Gastroesophageal sphincter (tissue), 4 donors: ENCODE measurements at places on chromosomes 16 and 17. TPM values are rescaled to one million over a fixed set of nuclear protein-coding genes. Genes with fewer than 3 reads are reported as not detected.

HS3ST3B1 gene
- 2.9 TPM for total RNA-seq

PTX4 gene
- total RNA-seq = not detected

OR1F1 gene
- total RNA-seq = not detected

PABPN1L gene
- not detected for total RNA-seq

TVP23A gene
- total RNA-seq = 0.16 TPM

MRPL10 gene
- 34.9 TPM for total RNA-seq

NLRC3 gene
- total RNA-seq = 1.1 TPM

TBKBP1 gene
- total RNA-seq = 15.3 TPM

WSCD1 gene
- 3.2 TPM for total RNA-seq

TPSG1 gene
- total RNA-seq = not detected

ABCC1 gene
- total RNA-seq = 50.8 TPM

HASPIN gene
- total RNA-seq = not detected

PNPO gene
- 20.3 TPM for total RNA-seq

CCL8 gene
- total RNA-seq = 0.81 TPM

FSCN2 gene
- total RNA-seq = 0.94 TPM

KRT39 gene
- not detected for total RNA-seq

LCMT1 gene
- 18.5 TPM for total RNA-seq

MYCBPAP gene
- not detected for total RNA-seq

GDPD3 gene
- 1.9 TPM for total RNA-seq

TEKT1 gene
- total RNA-seq = 0.27 TPM

HIC1 gene
- total RNA-seq = 32.8 TPM

NUDT21 gene
- total RNA-seq = 53.8 TPM

KRT40 gene
- total RNA-seq = not detected

TAC4 gene
- not detected for total RNA-seq

NEK8 gene
- 1.8 TPM for total RNA-seq

DPEP1 gene
- 0.54 TPM for total RNA-seq

KRT14 gene
- total RNA-seq = not detected

MT1X gene
- 685 TPM for total RNA-seq

ACLY gene
- 65.4 TPM for total RNA-seq

SYNGR2 gene
- 151 TPM for total RNA-seq

PPM1E gene
- total RNA-seq = 0.35 TPM

KRT25 gene
- not detected for total RNA-seq

SLC4A1 gene
- 0.45 TPM for total RNA-seq

SYCE1L gene
- 0.67 TPM for total RNA-seq

PYDC1 gene
- total RNA-seq = not detected

PIEZO1 gene
- total RNA-seq = 105 TPM

CCL7 gene
- not detected for total RNA-seq

CACNG1 gene
- not detected for total RNA-seq

ATP6V0C gene
- 62.2 TPM for total RNA-seq

BEAN1 gene
- 1.0 TPM for total RNA-seq

MT1E gene
- 132 TPM for total RNA-seq

TP53TG3B gene
- not detected for total RNA-seq

TEKT3 gene
- not detected for total RNA-seq

MYH2 gene
- 1.0 TPM for total RNA-seq

CTRB2 gene
- not detected for total RNA-seq

KRTAP3-2 gene
- total RNA-seq = not detected
